ENCODE measurements at places on chromosomes 13 and 19.

- no peak for DNase-seq
Observed at GRCh38 chr19:5690955-5691821, 1.1 kb downstream of the RPL36 start.

- DNase-seq: no peak
Observed at GRCh38 chr13:29159871-29160270, 339.7 kb downstream of the MTUS2 start.

DNA sequence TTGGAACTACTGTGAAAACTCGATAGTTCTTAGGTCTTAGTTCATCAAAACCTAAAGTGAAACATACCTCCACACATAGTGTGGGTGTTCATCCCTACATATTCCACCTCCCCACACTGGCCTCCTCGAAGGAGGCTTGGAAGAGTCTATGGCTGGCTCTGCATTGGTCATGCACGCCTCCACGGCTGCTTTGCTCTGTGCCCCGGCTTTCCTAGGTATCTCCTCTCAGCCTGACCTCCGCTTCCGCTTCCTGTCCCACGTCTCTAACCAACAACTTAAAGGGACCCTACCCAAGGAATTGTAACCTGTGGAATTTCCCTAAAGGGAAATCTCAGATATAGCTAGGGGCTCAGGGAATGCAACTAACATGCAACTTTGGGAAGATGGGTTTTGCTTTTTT lies 79.7 kb upstream of the MBNL2 start:
- DNase-seq: no peak

GRCh38 chr19:54429545-54430227 lies 14.4 kb downstream of the TTYH1 start:
- DNase-seq: no peak

Measured in stimulated activated CD4-positive, alpha-beta T cell treated with anti-CD3 and anti-CD28 coated beads, TNF-alpha, amount 100 ng/mL, for 1 hour (primary cell).